ENCODE measurements at places on chromosomes 13 and 19.

DNA sequence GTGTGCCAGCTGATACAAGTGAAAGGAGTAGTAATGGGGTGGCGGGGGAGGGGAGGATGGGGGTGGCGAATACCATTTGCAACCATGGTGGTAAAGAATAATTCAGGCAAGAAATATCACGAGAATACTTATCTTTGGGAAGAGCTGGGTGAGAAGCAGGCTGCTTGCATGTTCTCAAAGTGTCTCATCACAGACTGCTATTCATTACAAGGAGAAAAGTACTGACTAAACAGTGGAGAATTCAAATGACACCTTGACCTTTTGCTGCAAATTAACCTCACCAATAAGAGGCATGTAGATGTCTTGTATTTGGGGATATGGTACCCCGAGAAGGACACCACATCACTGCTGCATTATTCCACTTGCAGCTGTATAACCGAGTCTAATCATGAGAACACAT is 585.7 kb upstream of the GPC6 start:
- DNase-seq = no peak

GRCh38 chr13:56615572-56615971 is 525.1 kb upstream of the PRR20A start:
- DNase-seq = no peak

DNA sequence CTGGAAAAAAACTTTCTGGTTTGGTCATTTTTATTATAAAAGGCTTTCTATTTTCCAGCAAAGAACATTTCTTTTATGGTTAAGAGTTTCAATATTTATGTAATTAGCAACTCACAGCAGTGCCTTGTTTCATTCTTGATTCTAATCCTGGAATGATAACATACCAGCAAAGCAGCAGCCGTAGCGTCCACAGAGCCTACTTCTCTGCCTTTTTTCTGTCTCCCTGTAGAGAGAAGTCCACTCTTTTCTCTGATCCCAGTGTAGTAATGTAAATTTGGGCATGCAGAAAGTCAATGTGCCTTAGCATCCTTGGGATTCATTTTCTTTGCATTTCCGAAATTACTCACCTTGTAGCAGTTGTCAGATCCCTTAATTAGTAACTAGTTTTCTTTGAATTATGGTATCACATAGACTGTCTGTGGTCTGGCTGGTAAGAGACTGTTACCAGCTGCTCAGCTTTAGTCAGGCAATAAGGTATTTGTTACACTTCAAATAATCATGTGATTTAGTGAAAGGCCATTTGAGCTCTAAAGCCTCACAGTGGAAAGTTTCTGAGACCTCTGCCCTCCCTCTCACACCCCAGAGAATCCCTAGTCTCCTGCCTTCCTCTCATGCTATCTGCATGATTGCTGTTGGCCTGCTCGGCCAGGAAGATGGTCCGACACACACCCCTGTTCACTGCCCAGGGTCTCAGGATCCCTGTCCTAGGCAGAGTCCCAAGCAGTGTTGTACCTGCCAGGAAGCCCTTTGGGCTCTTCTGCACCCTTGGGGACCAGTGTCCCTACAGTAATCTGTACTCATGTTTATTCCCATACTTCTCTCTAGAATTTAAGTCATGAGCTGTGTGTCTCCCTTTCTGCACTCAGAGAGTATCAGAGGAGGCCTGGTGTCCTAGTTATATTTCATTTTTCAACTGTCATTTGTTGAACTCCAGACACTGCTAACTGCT is 86.3 kb downstream of the LRCH1 start:
- no peak for DNase-seq

DNA sequence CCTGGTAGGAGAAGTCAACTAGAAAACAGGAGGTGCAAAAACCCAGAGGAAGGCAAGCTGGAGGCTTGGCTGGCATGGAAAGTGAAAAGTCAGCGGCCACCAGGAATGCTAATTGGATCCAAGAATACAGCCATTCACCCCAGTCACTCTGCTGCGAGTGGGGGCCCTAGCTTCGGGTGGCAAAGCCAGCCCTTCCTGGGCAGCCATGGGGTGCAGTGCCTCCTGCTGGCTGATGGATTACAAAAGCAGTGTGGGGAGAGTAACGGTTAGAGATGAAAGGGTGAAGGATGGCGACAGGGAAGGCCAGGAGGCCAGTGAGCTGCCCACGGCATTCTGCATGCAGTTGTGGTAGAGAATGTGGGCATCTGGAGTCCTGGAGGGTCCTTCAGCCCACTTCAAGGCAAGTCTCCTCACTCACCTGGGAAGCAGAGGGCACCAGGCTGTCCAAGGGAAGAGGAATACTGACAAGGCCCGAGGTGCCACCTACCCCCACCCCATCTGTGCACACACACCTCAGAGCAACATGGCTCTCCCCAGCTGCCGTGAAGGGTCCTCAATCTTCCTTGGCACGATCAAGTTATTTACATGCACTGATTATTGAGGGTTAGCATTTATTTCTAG is 20.3 kb upstream of the EPHX3 start:
- DNase-seq = peak; percentile 55

- peak; percentile 40 for DNase-seq
These were observed 60.6 kb downstream of the NDFIP2 start for GRCh38 chr13:79541426-79542049.

DNA sequence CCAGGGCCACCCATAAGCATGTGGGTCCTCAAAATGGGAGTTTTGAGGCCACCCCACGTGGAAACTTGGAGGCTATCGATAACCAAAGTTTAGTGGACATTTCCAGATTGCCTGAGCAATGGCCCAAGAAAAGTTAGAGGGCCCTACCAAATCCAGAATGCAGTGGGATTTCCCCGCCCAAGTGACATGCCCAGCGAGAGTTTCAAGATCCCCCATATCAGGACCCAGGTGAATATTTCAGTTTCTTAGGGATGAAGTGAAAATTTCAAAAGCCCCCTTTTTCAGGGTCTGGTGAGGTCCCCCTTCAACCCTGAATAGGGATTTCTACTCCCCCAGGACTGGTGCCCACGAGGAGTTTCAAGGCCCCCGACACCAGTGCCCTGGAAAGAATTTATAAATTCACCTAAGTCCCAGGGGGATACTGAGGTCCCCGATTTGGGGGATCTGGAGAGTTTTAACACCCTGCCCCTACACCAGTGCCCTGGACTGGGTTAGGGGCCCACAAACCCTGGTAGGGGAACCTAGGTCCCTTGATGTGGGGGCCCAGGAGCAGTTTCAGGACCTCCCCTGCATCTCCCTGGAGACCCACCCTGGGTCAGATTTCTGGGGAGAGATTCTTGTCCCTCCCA is 695 bp downstream of the BST2 start:
- DNase-seq = no peak

- no peak for DNase-seq
These were observed 38.3 kb downstream of the GPR42 start for GRCh38 chr19:35409191-35409590.

DNA sequence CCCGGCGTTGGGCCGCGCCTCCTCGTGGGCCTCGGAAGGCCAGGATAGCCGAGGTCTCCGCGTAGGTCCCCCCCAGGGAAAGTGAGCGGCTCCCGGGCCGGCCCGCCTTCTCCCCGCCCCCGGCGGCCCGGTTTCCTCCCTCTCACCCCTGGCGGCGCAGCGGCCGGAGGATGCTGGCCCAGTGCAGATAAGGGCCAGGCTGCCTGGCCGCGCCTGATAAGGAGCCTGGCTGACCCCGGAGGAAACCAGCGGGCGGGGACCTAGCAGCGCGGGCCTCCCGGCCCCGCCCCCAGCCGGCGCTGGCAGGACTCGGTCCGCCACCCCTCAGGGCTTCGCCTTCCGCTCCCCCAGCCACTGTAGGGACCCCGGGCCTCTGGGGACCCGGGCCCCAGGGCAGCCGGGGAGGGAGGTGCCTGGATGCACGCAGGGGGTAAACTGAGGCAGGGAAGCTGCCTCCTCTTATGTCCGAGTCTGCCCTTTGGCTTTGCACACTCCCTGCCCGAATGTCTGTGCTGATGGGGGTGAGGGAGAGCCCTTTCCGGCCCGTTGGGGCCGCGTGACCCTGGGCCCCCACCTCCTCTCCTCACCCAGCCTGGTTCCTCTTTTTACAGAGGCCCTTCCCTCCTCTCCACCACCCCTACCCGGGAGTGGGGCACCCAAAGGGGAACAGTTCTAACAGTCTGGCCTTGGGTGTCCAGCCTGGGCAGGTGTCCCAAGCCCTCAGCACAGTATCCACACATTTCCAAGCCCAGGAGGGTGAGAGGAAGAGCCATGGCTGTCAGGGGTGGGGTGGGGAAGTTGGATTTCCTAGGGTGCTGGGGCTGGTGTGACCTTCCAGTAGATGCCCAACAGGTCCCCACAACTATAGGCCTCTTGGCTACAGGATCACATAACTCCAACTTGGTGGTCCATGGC is at the start of gene LYL1:
Gene LYL1 (minus strand): TSS at position 193 of the 915 bp plus-strand sequence. CDS start 1,687 bp downstream, outside the sequence.
- DNase-seq = peak; percentile 83

DNA sequence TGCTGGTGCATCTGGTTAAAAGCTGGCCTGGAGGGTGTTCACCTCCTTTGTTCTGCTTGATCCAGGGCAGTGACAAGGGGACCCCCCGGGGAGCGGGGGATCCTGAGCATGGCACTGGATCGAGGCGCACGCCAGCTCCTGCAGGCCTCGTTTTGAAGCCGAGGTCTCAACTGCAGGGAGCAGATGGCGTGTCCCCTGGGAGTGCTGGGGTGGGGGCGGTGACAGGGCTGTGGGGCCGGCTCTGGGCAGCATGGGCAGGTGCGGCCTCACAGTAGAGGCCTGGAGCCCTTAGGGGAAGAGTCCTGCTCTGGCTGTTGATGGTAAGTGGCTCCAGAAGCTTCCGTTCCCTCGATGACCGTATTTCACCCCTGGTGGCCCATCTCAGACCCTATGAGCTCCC is 51.8 kb downstream of the CRTC1 start:
- no peak for DNase-seq

DNA sequence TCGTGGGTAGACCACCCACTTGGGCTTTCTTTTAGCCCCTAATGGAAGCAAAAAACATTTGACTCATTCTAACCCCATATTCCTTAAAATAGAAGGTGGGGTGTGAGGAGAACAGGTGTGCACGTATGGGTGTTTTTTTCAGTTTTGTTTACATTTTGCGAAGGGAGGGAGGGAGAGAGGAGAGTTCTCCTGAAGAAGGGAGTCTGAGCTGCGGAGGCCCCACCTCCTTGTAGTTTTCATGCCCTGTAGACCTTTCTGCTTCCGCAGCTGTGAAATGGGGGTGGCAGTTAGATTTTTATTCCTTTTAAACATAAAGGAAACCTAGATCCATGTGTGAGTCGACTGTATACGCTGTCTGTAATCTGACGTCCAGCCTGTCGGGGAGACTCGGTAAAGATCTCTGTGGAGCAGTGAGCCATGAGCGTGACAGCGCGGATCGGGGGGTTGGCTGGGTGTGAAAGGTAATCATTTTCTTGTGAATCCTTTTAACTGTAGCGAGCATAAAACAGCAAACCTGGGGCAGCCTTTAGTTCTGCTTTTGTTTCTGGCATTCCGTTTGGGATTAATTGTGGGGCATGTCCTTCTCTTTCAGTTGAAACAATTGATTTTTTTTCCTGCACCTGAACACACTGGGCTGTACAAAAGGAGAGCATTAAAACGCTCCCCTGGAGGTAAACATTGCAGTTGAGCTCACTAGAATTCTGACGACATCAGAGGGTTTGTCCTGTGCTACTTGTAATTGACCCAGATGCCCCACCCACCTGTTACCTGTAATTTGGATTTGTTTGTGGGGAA is 2.3 kb downstream of the UPF1 start:
- DNase-seq = peak; percentile 71

- DNase-seq = no peak
These were observed 37.7 kb downstream of the USP12 start for GRCh38 chr13:27133889-27134288.

DNA sequence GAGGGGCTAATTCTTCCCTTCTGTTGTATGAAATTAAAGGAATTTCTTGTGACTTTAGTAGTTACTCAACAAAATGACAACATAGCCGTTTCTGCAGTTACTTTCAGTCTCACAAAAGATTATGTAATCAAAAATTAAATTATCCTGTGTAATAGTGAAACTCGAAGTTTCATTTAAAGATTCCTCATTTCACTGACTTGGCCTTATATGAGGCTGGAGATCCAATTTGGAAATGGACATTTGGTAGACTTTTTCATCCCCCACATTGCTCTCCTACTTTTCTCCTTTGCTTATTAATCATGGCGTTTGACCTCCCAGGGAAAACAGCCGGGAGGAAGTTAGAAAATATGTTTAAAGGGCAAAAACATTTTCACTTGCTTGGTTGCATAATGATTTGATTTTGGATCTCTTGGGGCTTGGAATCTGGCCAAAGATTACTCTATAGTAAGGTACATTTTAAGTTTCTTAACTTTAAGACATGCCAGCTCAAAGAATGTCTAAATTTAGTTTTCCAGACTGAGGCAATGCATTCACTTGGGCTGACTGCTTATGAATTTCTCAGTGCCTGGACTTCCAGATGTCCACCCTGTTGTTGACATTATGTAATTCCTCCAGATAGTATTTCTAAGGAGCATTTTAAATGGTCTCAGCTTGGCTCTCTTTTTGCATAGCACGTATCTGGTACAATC is 1364.9 kb upstream of the MIR17HG start:
- DNase-seq = no peak

GRCh38 chr13:24742294-24742693 is 21.7 kb upstream of the RNF17 start:
- DNase-seq = peak; percentile 62
